ENCODE measurements at places on chromosomes 11 and 22.

DNA sequence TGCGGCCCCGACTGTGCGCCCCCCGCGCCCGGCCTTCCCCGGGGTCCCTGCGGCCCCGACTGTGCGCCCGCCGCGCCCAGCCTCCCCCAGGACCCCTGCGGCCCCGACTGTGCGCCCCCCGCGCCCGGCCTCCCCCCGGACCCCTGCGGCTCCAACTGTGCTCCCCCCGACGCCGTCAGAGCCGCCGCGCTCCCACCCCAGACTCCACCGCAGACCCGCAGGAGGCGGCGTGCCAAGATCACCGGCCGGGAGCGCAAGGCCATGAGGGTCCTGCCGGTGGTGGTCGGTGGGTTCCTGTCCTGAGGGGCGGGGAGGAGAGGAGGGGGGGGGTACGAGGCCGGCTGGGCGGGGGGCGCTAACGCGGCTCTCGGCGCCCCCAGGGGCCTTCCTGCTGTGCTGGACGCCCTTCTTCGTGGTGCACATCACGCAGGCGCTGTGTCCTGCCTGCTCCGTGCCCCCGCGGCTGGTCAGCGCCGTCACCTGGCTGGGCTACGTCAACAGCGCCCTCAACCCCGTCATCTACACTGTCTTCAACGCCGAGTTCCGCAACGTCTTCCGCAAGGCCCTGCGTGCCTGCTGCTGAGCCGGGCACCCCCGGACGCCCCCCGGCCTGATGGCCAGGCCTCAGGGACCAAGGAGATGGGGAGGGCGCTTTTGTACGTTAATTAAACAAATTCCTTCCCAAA, 3.1 kb downstream of the DRD4 start:
- DNase-seq, result no peak

- no peak for DNase-seq
Measured at GRCh38 chr11:119120639-119121007, 757 bp upstream of the HINFP start.

DNA sequence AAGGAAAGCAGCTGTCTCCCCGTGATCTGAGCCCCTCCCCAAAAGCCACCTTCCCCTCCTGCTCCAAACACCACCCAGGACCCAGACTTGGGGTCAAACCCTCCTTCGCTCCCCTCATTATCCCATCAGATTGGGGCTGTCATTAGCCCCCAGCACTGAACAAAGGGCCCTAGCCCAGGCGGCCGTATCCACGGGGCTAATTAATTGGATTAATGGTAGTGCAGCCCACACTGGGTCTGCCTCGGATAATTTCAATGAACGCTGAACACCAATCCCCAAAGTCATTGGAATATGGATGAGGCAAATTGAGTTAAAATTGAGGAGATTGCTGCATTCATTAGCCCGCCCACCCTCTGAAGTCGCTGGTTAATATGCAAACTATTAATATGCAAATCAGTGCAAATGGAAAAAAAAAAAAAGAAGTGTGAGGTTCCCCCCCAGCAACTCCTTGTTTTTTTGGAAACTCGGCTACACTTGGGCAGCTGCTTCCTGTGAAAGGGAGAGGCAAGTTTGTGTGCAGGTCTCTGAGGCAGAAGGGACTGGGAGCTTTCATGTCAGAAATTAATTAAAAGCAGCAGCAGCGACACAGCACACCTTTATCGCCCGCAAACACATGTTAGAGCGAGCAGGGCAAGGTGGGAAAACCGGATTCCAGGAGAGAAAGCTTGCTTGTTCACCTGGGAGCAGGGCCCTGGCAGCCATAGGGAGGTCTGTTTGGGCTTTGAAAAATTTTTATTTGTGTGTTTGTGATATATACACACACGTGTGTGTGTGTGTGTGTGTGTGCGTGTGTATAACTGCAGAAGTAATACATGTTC, 517.8 kb downstream of the MIAT start:
- DNase-seq, result no peak

GRCh38 chr11:34443136-34443535, 4.4 kb downstream of the CAT start:
- DNase-seq, result no peak

GRCh38 chr11:8692417-8692816, 9.8 kb downstream of the RPL27A start:
- no peak for DNase-seq

DNA sequence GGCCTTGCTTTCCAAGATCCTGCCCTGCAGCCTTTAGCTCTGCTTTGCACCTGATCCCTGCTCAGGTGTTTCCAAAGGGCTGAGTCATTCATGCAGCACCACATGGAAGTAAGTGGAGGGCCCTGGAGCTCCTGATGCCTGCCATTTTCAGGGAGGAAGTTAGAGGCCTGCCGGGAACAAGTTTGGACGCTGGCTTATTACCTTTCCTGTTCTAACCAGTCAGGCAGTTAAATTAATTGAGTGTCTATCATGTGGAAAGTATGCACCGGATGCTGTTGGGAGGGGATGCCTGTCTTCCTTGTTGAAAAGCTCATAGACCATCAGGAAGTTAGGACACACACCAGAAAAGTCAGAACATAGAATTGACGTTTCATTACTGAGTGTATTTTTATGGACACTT, 73.7 kb upstream of the PLET1 start:
- DNase-seq, result no peak

GRCh38 chr22:38129856-38130255, 19.4 kb upstream of the BAIAP2L2 start:
- DNase-seq, result no peak

DNA sequence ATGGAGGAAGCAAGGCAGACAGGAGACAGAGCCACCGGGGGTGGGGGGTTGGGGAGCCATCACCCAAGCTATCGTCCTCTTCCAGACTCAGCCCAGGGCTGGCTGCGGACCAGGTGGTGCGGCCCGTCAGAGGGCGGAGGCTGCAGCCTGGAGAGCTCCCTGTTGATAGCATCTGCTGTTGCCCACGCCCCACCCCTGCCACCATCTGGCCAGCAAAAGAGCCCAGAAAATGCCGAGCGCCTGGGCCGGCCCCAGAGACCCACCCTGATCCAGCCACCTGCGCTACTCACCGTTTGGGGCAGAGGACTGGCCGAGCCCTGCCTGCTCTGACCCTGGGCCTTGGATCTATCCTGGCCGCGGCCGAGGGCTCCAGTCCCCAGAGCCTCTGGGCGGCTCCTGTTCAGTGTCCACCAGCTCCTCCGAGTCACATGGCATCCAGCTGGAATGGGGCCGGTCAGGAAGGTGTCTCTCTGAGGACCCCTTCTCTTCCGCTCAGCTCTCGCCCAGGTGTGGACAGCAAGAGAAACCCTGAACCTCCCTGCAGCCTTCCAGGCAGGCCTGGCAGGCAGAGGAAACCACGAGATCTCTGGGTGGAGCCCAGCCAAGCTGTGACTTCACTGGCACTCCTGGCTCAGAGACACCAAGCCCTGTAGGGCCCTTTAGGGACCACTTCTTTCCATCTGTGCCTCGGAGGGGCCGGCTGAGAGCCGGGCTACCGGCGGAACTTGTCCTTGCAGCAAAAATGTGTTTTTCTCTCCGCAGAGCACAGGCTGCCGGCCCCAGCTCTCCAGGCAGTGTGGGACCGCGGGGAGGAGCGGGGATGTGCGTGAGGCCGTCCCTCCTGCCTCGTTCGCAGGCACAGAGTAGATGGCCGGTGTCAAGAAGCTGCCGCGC, at the start of gene MRGPRE:
MRGPRE (minus strand) TSS at position 567 of the 894 bp plus-strand sequence. CDS start 3,618 bp downstream, outside the sequence.
- DNase-seq, result no peak

DNA sequence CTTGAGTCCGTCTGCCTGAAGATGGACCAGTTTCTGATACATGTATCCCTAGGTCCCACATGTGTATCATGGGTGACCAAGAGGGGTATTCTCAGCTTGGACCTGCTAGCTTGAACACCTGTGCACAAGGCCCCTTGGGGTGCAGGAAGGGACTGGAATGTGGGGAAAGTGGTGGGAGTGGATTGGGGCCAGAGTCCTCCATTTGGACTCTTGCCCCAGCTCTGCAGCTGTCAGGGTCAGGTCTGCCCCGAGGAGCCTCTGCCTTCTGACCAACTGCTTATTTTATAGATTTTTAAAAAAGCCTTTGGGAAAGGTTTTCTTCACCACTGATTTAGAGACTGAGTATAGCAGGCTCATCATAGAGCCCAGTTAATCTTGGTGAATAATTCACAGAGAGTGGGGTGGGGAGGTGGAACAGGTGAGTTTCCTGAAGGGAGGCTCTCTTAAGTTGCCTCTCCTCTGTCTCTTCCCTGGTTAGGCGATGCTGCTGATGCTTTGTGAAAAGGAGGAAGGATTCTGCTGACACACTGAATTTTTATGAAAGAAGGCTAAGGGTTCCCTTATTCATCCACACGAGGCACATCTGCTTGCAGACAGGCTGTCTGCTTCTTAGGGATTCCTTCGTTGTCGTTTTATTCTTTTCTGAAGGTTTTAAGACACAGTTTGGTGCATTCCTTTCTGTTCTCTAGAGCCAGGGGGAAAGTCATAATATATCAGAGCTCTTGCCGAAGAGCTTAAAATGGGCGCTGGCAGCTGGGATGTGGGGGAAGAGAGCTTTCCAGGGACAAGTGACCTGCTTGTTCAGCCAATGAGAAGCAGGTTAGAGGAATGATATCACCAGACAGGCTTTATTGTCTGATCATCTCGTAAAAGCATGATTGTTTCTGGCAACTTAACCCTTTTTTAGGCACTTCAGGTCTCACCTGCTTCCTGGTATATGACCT, 19.9 kb downstream of the TRIM44 start:
- DNase-seq, result no peak

DNA sequence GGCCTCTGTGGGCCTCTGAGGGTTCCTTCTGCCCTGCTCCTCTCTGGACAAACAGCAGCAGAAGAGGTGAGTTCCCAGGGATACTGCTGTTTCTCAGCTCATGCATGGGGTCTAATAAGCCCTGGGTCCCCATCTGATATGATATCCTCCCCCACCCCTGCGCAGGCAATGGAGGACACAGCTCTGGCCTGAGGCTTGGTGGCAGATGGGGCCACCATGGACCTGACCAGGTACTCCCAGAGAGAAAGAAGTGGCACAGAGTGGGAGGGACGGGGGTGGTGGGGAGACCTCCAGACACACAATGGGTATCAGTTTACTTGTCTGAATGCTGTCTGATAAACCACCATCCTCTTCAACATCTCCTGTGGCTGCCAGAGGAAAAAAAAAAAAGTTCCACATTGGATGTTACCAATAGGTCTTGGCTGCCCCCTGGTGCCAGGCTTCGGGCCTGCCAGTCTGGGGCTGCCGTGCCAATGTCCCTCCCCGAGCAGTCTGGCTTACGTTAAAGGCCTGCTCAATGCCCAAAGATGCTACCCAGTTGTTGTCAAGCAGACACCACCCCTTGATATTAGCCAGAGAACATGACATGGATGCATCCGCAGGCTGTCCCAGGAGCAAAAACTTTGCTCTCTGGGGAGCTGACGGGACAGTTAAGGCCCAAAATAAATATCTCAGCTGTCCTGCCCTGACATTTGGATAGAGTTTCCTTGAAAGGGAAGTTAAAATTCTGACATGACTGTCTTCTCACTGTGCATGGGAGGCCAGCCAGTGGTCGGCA, 27.9 kb upstream of the ABCC8 start:
- no peak for DNase-seq

GRCh38 chr11:13333456-13333957, 55.9 kb downstream of the BMAL1 start:
- no peak for DNase-seq

- DNase-seq, result no peak
Measured at GRCh38 chr22:38549101-38549894, 20.7 kb downstream of the DMC1 start.

All from SK-N-MC (cell line).